ENCODE measurements at places on chromosomes 4 and X.

- DNase-seq: no peak
Measured at GRCh38 chr4:126776361-126776760, 856.4 kb upstream of the INTU start.

- no peak for DNase-seq
Measured at GRCh38 chr4:7692451-7693236, 247.0 kb downstream of the AFAP1 start.

GRCh38 chr4:174753021-174753420 is 76.0 kb downstream of the GLRA3 start:
- DNase-seq: no peak

DNA sequence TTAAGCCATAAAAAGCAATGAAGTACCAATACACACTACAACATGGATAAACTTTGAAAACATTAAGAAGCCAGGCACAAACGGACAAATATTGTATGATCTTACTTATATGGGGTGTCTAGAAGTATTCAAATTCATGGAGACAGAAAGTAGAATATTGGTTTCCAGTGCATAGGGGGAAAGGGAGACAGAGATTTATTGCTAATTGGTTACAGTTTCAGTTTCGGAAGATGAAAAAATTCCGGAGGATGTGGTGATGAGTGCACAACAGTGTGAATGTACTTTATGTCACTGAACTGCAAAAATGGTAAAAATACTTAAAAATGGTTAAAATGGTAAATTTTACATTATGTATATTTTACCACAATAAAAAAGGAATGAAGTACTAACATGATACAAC is 5.1 kb upstream of the PRDX4 start:
- DNase-seq: no peak

GRCh38 chrX:150870487-150871340 is 27.8 kb downstream of the CD99L2 start:
- no peak for DNase-seq

GRCh38 chr4:112817933-112818593 is 181.1 kb downstream of the LARP7 start:
- DNase-seq: peak; percentile 67

DNA sequence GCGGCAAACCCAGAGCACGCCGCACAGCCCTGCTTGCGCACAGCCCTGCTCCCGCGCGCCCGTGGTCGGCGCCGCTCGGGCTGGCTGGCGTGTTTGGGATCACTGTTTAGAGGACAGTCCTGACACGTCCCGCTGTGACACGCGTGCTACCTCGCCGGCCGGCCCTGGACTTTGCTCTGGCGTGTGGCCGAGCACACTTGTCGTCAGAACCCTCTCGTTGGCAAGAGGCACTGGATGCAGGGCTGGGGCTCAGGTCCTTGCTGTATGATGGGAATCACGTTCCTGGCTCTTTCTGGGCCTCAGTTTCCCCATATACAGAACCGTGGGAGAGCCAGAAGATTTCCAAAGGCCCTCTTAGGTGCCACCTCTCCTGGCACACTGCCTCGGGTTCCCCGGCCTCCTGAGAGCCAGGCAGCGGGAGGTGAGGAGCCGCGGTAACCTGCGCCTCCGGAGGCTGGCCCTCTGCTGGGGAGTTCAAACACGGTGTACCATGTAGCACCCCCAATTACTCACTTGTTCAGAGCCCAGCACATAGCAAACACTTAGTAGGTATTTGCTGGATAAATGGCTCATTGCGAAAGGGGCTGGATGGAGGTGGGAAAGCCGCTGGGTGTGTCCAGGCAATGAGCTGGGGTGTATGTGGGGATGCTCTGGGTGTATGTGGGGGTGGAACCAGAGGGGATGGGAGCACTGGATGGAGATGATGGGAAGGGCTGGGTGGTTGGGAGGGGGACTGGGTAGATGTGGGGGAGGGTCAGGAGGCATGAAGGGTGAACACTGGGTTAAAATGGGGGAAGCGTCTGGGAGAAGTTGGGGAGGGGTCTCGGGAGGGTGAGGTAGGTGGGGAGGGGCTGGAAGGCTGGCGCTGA is 76.6 kb downstream of the HTRA3 start:
- no peak for DNase-seq

DNA sequence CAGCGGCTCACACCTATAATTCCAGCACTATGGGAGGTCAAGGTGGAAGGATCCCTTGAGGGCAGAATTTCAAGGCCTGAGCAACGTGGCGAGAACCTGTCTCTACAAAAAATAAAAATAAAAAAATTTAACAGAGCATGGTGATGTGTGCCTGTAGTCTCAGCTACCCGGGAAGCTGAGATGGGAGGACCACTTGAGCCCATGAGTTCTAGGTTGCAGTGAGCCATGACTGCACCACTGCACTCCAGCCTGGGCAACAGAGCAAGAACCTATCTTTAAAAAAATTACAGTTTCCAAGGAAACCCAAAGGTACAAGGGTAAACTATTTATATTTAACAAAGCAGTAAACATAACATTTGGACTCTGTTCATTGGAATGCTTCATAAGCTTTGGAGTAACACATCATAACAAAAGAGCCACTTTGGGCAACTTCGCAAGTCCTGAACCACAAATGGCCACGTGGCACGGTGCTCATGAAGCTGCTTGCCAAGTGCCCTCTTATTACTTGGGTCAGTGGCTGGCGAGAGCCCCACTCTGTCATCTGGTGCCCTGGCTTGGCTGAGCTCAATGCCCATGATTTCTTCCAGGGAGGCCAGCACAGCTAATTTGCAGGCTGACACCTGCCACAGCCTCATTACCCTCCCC is 165.6 kb downstream of the SH3KBP1 start:
- peak; percentile 17 for DNase-seq

DNA sequence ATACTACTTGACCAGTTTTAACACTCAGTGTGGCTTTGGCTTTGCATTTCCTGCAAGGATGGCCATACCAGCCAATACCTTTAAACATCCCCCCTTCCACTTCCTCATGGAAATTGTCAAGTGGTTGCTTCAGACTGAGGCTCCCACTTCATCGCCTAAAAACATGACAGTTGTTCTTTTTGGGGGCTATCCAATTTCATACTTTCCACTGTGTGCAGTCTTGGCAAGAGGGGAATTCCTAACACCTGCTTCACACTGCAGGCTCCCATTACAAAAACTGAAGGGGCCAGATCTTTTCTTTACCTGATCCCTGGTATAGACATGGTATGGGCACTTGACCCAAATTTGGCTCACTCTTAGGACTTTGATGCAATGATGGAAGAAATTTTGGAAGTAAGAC is 28.5 kb upstream of the TSR2 start:
- no peak for DNase-seq

- DNase-seq: no peak
Measured at GRCh38 chrX:253451-254297, 27.5 kb upstream of the PLCXD1 start.

- DNase-seq: no peak
Measured at GRCh38 chrX:74280759-74281158, 23.2 kb upstream of the ZCCHC13 start.

DNA sequence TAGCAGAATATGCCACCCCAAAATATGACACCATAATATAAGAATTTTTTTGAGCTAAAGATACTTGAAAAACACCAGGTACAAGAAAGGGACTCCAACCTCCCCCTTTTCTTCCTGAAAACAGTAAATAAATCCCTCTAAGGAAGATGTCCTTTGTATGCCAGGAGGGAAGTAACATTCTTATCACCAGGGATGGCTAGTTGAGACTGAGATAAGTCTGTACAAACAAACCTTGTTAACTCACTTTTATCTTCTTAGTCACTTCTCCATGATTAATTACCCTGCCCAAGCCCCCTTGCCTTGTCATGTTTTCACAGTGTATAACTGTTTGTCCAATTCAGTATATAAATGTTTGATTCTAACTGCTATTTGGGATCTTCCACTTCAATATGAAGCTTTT is 888.0 kb downstream of the PCDH18 start:
- DNase-seq: no peak

GRCh38 chrX:37818031-37818430 is 29.3 kb downstream of the DYNLT3 start:
- DNase-seq: no peak

DNA sequence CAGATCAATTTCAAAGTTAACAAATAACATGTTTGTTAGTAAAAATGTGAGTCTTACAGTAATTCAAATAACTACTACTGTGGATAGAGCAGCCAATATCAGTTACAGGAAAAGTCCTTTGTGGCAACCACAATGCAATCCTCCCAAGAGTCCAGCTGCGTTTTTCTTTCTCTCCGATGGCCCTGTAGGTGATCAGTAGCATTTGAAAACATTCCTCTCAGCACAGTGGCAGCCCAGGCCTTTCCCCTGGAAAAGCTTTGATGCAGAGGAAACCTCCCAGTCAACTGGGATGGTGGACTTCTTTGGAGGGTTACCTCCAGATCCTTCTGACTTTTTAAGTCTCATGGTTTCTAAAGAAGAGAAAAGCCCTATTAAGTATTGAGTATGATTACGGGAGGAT is 18.0 kb upstream of the PDZD4 start:
- no peak for DNase-seq

DNA sequence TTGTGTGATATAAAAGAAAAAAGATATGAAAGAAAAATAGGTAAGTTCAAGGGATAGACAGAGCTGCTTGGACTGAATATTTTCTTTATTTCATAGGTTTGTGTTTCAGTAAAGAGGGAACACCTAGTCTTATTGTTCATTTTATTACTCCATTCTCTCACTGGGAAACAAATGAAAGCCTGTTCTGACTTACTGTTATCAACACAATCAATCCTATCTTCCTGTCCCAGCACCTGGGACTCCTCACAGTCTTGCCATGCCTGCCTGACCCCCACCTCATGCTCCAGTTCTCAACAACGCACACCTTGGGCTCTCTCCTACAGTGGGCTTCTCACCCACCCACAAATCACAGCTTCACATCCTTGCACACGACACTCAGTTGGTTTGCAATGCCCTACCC is 189.5 kb downstream of the PRDM5 start:
- DNase-seq: no peak

GRCh38 chrX:34404386-34405070 is 252.6 kb downstream of the TMEM47 start:
- no peak for DNase-seq

- DNase-seq: peak; percentile 57
Measured at GRCh38 chr4:20248155-20248558, 3.5 kb upstream of the SLIT2 start.

GRCh38 chr4:119526786-119527550 is 101.6 kb downstream of the PDE5A start:
- no peak for DNase-seq

DNA sequence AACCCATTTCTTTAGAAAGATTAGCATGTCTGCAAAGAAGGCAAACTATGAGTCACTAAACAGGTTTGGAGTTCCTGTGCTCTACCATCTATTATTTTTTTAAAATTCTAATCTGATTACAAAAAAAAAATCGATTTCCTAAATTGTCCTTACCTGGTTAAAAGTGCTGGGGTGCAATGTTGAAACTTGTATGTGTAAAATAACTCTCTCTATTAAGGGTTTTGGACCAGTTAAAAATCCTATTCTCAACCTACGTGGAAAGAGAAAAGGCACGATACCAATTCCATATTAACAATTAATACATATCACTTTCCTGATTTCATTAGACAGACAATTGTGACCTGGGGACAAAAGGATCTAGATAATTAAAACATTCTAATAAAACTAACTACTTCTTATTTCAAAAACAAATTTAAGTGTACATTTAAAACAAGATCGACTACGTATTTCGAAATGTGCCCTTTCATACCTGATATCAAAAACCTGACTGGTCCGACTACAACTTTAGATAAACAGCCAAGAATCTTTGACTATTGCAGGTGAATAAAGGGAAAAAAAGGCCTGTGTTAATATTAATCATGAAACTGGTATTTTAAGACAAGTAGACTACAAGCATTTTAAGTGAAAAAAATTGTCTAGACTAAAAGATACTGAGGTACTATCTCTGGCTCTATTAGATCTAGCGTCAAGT is 21.2 kb downstream of the AADAT start:
- DNase-seq: no peak

GRCh38 chr4:52263607-52264006 is 212.5 kb downstream of the SPATA18 start:
- peak; percentile 83 for DNase-seq

GRCh38 chrX:9349572-9350494 is 115.0 kb upstream of the TBL1X start:
- DNase-seq: no peak

DNA sequence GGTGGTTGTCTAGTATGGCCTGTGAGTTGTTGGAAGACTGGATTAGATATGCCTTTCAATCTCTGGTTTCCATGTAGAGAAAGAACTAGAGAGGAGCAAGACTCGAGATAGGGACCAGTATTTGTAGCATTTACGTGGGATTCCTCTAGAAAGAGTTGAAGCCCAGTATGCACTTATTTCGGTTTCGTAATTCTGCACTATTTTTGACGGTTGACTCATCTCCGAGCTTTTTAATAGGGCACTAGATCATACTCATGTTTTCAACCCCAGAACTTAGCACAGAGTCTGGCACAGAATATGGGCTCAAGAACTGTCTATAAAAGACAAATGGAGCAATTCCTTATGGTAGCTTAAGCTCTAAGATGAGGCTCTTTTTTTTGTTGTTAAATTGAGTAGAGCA is 15.7 kb downstream of the HELT start:
- no peak for DNase-seq

DNA sequence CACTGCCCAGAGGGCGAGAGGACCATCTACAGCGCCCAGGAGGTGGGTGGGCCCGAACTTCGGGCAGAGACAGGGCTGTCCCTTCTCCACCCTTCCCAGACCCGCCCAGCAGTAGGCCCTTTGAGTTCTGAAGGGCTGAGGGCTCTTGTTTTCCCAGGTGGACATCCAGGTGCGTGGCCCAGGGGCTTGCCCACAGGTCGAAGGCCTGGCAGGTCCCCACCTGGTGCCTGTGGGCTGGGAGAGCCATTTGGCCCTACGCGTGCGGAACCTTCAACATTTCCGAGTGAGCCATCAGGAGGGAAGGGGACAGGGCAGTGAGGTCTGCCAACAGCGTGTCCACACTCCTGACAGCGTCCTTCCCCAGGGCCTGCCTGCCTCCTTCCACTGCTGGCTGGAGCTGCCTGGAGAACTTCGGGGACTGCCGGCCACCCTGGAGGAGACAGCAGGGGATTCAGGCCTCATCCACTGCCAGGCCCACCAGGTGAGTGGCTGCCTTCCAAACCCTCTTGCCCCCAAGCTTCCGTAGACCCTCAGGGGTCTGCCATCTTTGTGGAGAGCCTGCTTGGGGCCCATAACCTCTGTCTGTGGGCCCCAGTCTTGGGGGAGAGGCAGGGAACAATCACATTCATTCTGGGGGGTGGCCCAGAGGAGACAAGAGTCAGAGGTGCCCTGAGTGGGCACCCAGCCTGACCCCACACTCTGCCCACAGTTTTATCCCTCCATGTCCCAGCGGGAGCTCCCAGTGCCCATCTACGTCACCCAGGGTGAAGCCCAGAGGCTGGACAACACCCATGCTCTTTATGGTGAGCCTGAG is 6.8 kb downstream of the PLXNB3 start:
- no peak for DNase-seq

GRCh38 chr4:40164459-40164858 is 32.4 kb upstream of the RHOH start:
- no peak for DNase-seq
